ENCODE measurements at places on chromosomes 2 and 18.
A peak's percentile ranks its signal among the peaks of the same experiment; 100 is the strongest.

GRCh38 chr2:221552291-221552690, 19.8 kb downstream of the EPHA4 start:
- no peak for DNase-seq

- DNase-seq: no peak
Measured at GRCh38 chr18:27636576-27637085, 451.5 kb upstream of the CHST9 start.

- no peak for DNase-seq
Measured at GRCh38 chr2:159968279-159968900, 94.0 kb downstream of the PLA2R1 start.

GRCh38 chr2:102977426-102978090, 215.7 kb downstream of the TMEM182 start:
- no peak for DNase-seq

DNA sequence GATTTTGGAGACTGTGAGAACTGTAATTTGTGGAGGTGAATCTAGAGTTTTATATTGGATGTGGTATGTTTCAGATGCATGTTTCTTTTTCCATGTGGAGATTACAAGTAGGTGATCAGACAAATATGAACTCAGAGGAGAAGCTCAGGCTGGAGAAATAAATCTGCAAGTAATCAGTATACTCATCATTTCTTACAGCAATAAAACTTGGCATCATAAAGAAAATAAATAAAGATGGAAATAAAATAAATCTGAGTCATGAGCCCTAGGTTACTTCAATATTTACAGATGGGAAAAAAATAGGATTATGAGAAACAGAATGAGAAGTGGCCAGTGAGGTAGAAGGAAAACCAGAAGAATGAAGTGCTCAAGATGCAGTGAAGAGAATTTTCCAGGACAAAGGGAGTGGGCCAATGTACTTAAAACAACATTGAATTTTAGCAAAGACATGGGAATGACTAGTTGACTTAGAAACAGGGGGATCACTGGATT, 453.8 kb downstream of the DSC3 start:
- DNase-seq: no peak

DNA sequence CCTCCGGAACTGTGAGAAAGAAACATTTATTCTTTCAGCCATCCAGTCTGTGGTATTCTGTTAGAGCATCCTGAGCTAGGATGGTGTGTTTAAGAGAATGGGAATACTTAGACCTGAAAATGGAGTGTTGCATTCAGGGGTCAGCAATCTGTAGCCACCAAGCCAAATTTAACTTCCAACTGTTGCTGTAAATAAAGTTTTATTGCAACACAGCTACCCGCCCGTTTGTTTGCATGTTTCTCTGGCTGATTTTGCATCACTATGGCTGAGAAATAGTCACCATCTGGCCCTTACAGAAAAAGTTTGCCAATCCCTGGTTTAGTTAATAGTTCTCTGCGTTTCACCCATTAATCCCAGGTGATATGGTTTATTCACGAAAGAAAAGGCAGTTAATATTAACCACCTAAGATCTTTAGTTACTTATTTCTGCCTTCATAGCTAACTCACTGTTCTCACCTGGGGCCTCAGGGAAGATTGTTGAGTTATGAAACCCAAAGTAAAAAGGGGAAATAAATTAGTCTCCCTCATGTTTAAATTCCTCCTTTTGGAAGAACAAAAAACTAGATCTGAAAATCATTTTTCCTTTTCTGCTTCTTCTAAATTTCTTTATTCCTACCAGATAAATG, 9.5 kb upstream of the CYS1 start:
- no peak for DNase-seq

- DNase-seq: no peak
Measured at GRCh38 chr18:2325308-2325849, 245.9 kb downstream of the METTL4 start.

DNA sequence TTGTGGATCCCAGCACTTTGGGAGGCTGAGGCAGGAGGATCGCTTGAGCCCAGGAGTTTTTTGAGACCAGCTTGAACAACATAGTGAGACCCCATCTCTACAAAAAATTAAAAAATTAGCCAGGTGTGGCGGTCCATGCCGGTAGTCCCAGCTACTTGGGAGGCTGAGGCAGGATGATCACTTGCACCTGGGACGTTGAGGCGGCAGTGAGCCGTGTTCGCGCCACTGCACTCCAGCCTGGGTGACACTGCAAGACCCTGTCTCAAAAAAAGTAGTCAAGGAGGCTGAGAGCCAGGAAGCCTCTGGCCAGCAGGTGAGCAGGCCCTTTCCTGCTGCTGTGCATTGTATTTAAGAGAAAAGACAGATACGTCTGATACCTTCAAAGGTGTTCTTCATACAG, 11.1 kb upstream of the PROC start:
- DNase-seq: no peak

DNA sequence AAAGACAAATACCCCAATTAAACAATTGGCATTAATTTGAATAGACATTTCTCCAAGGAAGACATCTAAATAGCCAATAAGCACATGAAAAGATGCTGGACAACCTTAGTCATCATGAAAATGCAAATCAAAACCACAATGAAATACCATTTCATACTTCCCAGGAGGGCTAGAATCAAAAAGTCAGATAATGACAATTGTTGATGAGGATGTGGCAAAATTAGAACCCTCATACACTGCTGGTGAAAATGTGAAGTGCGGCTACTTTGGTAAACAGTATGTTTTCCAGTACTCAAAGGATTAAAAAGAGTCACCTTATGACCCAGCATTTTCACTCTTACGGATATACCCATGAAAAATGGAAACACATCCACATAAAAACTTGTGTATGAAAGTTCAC, 91.6 kb downstream of the FIGN start:
- DNase-seq: no peak

- DNase-seq: no peak
Measured at GRCh38 chr18:36993068-36993467, 164.1 kb downstream of the KIAA1328 start.

- no peak for DNase-seq
Measured at GRCh38 chr2:159608108-159608507, 8.2 kb downstream of the BAZ2B start.

DNA sequence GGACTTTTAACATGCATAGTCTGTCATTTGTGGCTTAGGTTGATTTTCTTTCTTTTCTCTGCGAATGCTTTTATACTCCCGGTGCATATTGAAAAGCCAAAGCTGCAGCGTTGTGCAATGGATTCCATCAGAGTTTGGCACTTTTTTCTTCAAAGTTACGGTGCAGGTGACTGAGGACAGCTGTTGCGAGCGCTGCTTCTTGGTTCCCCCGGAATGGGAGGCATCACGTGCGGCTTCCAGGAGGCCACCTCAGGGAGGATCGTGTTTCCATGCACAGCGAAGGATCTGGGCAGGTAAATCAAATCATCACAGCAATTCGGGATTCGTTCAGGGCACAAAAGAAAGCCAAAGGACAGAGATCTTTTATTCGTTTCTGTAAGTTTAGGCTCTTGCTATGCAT, 109.6 kb upstream of the ALKAL2 start:
- DNase-seq: no peak

GRCh38 chr18:42458226-42458625, 503.2 kb downstream of the PIK3C3 start:
- no peak for DNase-seq

DNA sequence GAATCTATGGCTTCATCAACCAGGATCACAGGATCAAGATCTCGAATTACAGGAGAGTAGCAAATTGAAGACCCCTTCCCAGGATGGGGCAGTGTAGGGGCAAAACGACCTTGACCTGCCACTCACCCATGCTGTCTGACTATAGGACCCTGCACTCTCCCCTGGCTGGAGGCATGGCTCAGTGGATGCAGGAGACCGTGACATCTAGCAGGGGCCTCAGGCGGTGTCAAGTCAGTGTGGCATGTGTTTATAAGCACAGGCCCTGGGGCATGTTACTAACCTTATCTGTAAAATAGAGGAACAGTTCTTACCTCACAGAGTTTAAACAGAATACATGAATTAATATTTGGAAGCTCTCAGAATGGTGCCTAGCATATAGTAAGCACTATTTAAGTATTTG, 3.5 kb downstream of the HAAO start:
- no peak for DNase-seq

GRCh38 chr2:19362755-19363473, 4.5 kb upstream of the OSR1 start:
- no peak for DNase-seq

DNA sequence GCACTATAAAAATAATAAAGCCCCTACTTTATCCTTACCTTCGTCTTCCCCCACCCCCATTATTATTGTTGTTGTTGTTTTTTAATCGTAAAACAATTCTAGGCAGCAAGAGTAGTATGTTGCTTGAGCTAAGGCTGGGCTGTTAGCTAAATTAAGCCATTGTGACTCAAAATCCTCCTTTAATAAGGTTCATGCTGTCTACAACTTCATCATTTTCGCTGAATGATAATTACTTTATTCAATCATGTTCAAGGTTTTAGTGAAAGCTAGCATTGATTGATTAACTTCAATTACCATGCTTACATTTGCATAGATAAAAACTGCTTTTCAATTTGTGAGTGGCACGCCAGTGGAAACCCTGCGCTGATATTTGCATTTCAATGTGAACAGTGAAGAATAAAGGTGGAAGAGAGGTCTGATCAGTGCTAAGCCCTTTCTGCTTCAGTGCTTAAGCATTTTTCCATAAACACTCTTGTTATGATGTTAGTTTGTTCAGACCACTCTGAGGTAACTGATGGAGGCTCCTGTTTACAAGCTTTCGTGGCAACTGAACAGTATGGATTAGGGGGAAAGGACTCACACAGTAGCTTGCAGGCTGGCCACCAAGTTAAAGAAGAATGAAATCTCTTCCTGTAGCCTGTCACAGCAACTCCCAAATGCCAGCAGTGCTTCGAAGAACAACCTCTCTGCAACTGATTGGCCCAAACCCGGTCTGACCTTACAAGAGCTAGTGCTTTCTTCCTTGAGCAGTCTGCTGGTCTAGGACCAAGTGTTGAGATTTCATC, 156.8 kb downstream of the GPD2 start:
- DNase-seq: no peak

GRCh38 chr2:234751275-234751973, 200.4 kb upstream of the SH3BP4 start:
- no peak for DNase-seq

DNA sequence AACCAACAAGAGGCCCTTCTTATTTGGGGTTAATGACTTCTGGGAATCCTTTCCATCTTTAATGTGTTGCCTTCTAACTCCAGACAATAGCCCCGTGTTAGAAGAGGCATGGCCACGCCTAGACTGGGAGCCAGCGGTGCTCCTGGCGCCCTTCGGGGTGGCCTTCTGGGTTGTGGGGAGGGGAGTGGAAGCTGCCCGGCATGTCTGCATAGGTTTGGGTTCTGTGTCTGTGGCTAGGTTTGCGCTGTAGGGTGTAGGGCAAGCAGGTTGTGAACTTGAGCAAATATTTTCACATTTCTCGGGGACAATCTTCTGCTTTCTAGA, 40.4 kb downstream of the CELF4 start:
- no peak for DNase-seq

GRCh38 chr2:226906163-226906693, 70.4 kb downstream of the RHBDD1 start:
- DNase-seq: peak; percentile 35

- DNase-seq: no peak
Measured at GRCh38 chr2:45009928-45010701, 863 bp upstream of the SIX2 start.

GRCh38 chr18:68354176-68354575, 360.7 kb downstream of the TMX3 start:
- no peak for DNase-seq
